ENCODE measurements at places on chromosomes 3 and 15.

GRCh38 chr3:132784502-132785025, 62.4 kb upstream of the NPHP3 start:
- no peak for DNase-seq

- no peak for DNase-seq
These were observed 166.0 kb downstream of the NTRK3 start for GRCh38 chr15:88090481-88091011.

DNA sequence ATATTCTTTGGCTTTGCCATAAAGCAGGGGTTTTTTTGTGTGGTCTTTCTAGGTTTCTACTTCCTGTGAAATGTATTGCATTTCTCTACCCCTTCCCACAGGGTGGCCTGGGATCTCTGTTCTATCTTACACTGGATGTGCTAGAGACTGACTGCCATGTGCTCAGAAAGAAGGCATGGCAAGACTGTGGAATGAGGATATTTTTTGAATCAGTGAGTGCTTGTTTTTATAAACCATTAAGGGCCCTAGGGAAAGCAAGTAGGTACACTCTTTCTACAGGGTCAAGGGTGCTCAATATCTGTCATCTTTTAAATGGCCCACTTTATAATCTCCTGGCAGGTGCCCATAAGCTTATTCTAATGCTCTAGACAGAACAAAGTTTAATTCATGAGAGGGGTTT, 730 bp downstream of the FETUB start:
- DNase-seq = no peak

DNA sequence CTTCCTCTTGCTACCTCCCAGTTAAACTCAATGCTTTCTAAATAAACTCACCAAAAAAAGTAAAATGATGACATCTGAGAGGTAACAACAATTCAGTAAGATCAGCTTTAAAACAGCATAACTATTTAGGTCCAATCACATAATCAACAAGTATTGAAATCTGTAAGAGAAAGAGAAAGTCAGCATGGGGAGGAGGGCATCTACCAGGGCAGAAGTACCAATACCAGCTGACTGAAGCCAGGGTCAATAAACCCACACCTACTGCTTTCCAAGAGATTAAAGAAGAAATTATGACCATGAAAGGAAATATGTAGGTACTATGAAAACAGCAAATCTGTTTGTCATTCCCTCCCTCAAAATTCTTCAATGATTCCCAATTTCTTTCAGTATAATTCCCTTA, 42.2 kb upstream of the IGF2BP2 start:
- no peak for DNase-seq

Data from amniotic epithelial cell (primary cell).